ENCODE measurements at places on chromosomes 4 and X.

GRCh38 chr4:177403746-177404145, 38.5 kb downstream of the AGA start:
- no peak for DNase-seq

- no peak for DNase-seq
Measured at GRCh38 chr4:81806485-81806884, 334.8 kb upstream of the RASGEF1B start.

DNA sequence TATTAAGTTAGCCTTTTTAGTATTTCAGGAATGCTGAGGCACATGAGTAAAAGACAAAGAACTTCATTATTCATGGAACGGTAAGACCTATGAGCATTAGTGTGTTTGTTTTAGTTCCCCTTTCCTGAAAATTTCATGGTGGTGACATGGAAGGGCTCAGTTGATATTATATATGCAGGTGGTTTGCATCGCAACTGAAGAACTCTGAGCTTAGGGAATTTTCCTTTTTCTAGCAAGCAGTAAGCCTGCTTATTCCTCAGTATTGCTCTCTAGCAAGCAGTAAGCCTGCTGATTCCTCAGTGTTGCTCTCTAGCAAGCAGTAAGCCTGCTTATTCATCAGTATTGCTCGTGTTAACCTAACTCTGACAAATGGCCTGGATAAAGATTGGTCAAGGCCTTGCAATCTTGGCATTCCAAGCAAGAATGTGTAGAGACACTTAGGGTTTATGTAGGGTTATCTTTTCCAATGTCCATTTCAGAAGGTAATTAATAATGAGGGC, 37.7 kb upstream of the MAGEB18 start:
- DNase-seq: no peak

DNA sequence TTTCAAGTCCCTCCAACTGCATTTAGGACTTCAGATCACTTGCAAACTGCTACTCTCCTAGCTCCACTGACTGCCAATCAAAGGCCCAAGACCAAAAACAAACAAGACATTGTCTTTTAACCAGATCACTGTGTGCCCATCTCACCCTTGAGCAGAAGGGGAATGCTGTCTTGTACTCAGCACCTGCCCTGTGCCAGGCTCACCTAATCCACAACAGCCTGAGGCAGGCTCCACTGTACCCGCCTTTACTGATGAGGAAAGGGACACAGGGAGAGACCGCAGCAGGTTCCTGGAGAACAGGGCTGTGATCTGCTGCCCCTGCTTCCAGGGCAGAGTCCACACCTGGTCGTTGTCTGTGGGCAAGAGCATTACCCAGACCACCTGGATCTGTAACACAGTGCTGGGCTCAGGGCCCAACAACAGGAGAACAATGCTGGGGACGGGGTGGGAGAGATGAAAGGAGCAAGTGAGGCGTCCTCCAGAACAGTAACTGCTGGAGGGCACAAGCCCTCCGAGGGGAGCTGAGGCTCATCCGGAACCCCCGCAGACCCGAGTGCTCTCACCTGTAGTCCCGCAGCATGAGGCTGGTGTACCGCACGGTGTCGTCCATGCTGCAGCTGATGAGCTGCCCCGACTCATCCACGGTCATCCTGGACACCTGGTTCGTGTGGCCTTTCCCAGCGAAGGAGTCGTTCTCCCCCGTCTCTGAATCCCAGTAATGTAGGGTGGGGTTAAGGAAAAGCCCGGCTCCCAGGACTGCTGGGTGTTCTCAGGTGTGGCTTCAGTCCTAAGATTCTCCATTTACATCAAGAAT, 33.9 kb downstream of the WDR1 start:
- no peak for DNase-seq

DNA sequence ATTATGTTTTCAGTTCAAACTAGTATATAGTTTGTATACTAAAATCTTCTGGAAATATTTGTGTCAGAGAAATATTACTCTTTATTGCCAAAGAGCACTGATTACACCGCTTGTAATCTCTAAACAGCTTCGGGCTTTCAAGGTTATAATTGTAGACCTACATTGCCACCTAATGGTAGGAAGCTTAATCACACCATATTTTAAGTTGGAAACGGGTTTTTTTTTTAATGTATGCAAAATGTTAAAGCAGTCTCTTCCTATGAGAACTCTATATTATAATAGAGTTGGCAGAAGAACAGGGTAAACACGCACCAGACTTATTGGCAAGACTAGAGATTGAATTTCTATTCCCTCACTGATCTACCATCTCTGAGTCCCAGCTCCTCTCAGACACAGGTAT, 19.5 kb upstream of the NFXL1 start:
- no peak for DNase-seq

DNA sequence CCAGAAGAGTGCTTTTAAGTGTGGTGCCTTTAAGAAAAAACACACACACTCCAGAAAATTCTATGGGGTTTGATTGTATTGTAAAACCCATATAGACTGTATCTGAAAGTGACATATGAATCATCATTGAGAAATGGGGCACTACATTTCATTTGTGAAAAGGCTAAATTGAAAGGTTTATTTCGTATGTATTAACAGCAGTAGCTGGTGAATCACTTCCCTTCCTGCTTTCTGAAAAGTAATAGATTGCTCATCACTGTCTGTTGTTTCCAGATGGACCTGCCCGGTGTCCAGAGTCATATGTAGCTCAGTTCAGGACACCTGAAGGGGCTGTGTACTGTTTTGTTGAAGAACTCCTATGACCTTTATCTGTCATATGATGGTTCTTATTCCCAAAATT, 28.1 kb upstream of the HPRT1 start:
- DNase-seq: no peak

DNA sequence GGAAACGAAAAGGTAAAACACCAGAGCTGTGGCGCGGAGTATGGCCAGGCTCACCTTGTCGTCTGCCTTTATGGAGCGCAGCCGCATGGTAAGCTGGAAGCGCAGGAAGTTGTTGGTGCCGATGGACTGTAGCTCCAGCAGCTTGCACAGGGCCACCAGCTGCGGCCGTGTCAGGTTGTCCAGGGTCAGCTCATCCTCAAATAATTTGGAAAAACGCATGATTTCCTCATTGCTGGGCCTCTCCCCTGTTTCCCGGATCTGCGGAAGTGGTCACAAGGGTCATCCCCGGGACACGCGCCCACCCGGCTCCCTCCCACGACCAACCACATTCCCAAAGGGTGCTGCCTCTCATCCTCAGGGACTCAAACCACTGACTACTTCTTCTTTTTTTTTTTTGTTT, 23.3 kb downstream of the LETM1 start:
- DNase-seq: no peak

- DNase-seq: no peak
Measured at GRCh38 chrX:15815779-15816437, 25.6 kb downstream of the ZRSR2 start.

- no peak for DNase-seq
Measured at GRCh38 chr4:184019667-184020623, 114.8 kb downstream of the STOX2 start.

GRCh38 chr4:188778905-188779304, 639.7 kb downstream of the TRIML1 start:
- DNase-seq: no peak

DNA sequence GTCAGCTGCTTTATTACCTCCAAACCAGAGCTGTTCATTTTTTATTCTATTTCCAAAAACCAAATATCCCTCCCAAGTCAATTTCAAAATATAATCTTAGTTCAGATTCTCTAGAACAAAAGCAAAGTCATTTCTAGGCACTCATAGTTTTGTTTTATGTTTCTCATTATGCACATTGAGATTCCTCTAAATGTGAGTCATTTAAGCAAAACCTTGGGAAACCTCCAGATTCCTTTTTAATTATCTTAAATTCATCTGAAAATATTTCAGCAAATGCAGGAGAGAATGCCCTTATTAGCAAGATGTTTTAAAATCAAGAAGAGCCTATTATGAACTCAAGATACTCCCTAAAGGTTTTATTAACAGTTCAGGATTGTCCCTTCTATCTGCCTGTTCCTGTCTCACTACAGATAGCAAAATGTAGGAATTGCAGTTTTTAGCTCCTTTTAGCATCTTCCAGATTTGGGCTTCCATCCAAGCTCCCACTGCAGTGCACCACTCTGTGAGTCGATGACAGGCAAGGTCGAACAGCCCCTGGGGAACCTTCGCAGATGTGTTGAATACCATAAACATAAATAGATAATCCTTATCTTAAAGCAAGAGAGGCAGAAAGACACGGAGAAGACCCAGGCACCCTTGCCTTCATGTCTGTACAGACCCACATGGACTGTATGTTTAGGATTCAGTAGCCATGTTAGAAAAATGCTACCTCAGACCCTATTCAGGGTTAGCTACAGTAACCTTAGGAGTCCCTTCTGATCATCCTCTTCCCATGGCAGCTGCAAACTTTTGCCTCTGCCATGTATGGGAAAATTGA, 11.3 kb upstream of the SLC9A7 start:
- DNase-seq: no peak

DNA sequence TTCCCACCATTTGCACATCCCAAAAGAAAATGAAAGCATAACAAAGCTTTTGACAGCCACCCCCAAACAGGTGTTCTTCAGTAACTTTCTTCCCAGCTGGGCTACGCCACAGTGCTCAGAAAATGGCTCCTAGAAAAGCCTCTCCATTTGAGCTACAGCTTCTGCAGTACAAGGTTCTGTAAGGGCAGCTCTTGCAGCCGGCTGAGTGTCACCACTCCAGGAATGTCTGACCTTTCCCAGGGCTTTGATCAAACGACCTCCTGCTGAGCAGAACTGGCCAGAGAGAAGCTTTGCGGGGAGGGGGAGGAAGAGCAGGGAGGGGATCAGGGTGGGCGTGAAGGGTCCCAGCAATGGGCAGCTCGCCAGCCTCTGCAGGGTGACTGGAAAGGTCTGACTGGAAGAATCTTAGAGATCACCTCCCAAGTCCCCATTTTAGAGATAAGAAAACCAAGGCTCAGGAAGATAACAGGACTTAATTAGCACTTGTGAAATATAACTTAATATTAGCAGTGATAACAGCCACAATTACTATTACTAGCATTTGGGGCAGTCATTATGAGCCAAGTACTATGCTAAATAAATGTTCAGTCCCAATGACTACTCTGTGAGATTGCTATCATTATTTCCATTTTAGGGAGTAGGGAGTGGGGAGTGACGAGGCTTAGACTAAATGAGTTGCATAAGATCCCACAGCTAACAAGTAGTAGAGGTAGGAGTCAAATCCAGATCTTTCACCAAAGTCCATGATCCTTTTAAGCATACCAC, 51.1 kb downstream of the LEF1 start:
- no peak for DNase-seq

GRCh38 chr4:36773467-36773866, 471.1 kb upstream of the NWD2 start:
- DNase-seq: no peak

DNA sequence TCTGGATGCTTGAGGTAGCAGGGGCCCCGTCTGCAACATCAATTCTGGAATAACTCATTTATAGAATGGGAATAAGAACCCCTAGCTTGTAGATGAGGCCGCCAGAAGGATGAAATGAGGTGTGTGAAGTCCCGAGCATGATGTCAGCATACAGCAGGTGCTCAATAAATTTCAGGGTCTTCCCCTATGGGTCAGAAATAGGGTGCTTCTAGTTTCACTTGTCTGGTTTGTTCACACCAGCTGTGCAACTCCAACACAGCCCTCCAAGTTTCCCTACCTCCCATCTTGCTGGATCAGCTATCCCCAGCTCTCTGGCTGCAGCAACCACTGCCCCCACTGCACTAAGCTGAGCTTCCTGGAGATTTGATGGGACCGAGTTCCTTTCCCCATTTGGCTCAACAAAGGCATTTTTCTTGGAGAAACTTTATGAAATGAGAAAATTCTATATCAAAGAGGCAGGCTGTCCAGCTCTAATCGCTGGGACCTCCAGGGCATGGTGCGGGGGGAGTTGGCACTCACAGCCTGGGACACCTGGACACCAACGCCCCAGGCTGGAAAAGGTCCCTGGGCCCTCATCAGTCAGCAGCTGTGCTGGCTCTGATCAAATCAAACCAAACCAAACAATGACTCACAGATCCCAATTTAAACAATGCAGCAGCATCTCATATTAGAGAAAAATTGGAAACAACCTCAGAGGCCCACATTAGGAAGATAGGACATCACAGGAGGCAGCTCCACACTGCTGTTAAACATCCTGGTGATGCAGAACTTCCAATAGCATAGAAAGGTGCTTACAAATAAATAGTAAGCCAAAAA, 13.3 kb downstream of the SLC2A9 start:
- DNase-seq: no peak

DNA sequence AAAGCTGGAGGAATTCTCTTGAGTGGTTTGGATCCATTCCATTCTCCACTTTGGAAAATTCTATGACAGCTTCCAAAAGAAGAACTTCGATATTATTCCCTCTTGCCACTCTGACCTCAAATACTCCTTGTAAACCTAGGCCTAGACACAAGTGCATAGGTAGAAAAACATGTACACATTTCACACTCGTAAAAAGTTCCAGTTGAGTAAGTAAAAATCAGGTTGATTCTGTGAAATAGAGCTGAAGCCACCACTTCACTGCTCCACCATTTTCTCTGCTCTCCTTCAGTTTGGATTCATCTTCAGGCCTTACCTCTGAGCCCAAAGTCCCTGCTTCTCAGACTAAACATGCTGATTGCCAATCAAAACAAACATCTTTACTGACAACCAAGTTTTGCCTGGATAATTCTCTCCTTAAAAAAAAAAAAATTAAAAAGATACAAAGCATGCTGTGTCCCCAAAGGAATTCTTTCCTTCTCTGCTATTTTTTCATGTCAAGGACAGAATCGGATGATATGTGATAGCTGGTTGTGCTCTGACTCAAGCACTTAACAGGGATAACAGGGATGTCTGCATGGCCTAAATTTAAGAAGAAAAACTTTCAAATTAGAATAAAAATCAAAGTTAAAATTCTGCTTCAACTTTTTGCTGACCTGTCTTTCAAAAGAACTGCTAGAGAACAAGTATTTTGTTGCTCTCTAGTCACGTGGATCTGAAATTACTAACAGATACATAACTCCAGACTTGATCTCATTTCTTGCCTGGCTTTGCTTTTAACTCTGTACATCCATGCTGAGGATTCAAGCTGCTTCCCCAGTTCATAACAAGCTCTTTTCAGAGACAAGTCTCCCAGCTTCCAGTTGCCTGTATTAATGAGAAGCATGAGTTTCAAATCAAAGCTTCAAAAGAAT, 420.9 kb upstream of the INTU start:
- DNase-seq: no peak

GRCh38 chrX:11336201-11336600, 43.0 kb downstream of the AMELX start:
- DNase-seq: no peak

GRCh38 chr4:149785696-149786431, 29.8 kb downstream of the IQCM start:
- no peak for DNase-seq

DNA sequence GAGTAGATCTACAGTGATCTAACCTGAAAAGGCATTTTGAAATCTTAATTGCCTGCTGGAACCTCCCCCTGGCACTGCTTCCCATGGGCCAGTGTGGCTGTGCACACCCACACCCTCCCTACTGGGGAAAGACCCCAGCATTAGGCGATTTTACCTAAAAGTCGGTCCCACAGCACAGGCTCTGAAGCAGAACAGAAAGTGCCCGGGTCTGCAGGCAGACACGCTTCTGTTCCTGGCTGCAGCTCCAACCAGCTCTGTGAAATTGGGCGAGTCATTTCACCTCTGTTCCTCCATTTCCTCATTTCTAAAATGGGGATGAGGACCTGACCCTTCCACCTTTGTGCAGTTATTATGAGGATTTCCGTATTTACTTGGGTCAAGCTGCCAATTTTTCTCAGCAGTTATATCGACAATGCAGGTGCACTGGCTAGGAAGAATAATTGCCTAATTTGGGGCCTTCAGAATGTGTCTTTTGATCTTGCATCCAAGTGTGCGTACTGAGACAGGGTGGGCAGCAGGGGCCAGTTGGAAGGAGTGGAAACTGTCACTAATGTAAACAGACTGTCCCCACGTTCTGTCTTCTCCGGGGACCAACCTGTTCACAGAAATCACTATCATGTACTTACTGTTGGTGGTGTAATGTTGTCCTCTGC, 7.1 kb downstream of the KLF3 start:
- DNase-seq: no peak
